Common myeloid progenitor, CD34-positive (primary cell): ENCODE measurements at places on chromosomes 5 and 9.
A peak's percentile ranks its signal among the peaks of the same experiment; 100 is the strongest.

- no peak for DNase-seq
Measured at GRCh38 chr9:78074385-78075291, 43.0 kb upstream of the GNAQ start.

GRCh38 chr5:174307656-174308271, 262.3 kb downstream of the NSG2 start:
- no peak for DNase-seq

- DNase-seq: no peak
Measured at GRCh38 chr9:113290052-113290607, 13.0 kb downstream of the RNF183 start.

GRCh38 chr5:151708126-151708525, 21.4 kb upstream of the SPARC start:
- DNase-seq: no peak

DNA sequence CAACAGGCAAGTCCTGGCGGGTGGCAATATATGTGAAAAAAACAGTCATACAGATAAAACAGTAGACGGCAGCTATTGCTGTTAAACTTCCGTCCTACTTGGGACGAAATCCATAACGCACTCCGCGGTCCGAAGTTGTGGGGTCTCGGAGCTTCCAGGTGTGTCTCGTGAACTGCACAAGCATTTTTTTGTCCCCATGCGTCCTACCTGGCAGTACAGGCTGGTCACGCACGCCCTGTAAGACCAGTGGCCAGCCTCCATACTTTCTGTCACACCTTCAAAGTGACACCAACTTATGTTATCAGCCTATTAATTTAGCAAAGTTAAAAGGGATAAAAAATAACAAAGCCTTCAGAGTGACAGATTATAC, 51.3 kb downstream of the TGFBI start:
- no peak for DNase-seq

DNA sequence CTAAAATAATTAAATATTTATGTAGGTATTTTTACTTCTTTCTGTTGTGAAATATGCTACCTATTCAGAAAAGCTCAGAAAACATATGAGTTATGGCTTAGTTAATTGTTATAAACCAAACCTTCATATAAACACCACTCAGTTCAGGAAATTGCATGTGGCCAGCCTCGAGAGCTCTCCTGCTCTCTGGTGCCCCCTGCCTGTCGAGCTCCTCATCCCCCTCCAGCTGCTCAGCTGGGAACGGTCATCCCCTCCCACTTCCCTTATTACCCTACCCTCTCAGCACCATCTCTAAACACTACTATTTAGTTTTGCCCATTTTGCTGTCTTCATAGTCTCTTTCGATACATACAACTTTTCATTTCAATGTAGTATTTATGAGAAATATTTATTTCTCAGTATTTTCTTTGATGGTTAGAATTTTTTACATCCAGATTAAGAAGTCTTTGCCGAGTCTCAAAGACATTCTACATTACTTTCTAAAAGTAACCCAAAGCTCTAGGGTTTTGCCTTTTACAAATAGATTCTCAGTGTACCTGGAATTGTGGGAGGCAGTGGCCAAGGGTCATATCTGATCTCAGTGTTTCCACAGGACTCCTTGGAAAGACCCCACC, 51.2 kb upstream of the SEMA4D start:
- peak; percentile 83 for DNase-seq

DNA sequence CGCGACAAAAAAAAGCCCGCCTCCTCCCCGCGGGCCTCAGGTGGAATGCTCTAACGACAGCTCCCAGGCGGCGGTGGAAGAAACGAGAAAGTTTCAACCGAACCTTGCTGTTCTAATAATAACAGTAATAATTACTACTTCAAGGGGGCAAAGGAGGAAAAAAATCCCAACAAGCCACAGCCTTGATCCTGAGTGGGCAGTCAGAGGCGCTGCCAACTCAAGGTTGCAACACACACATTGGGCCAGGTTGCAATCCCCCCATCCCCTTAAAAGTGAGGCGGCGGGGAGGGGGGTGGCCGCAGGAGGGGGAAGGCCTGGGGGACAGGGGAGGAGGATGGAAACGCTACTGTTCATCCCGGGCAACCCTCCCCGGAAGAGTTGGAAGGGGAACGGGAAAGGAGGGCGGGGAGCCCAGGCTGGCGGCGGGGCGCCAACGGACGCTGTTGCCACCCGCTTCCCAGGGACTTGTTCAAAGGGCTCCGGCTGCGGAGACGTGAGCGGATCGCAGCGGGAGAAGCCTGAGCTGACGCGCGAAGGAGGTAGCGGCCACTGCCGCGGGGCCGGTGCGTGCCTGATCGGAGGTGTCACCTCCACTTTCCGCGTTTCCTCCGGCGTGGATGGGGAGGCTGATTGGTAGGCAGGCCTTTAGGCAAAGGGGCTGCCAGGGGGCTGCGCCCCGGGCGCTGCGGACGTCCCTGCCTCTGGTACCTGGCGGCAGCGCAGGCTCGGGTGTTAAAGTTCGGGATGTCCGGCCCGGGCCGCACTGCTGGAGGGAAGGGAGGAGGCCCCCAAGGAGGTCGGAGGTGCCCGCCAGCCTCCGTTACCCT, 647 bp downstream of the SMARCA2 start:
- peak; percentile 50 for DNase-seq

DNA sequence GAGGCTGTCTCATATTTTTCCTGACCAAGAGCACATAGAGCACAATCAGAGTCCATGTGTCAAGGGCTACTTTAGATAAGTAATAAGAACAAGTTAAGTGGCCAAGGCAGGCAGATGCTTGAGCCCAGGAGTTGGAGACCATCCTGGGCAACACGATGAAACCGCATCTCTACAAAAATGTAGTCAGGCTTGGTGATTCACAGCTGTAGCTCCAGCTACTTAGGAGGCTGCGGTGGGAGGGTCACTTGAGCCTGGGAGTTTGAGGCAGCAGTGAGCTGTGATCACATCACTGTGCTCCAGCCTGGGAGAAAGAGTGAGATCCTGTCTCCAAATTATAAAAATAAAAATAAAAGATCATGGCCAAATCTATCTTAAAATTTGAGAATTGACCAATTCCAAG, 767.9 kb upstream of the CTNND2 start:
- DNase-seq: no peak

- DNase-seq: peak; percentile 31
Measured at GRCh38 chr9:68740561-68740960, 35.5 kb downstream of the PIP5K1B start.

DNA sequence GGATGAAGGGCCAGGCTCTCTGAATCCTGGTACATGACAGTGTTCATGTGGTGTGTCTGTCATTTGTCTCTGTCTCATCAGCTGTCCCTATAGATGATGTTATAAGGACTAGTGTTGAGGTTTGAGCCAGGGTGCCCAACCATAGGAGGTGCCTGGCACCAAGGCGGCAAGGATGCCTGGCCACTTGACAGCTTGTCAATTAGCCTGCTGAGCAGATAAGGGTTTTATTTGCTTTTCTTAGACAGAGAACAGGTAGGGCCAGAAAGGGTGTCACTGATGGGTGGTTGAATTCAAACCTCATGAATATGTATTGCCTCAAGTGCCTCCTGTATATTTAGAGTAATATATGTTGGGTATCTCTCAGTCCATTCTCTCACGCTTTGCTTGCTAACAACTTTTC, 30.1 kb upstream of the AUH start:
- no peak for DNase-seq

GRCh38 chr9:94096819-94097577, 12.7 kb downstream of the PTPDC1 start:
- DNase-seq: no peak

DNA sequence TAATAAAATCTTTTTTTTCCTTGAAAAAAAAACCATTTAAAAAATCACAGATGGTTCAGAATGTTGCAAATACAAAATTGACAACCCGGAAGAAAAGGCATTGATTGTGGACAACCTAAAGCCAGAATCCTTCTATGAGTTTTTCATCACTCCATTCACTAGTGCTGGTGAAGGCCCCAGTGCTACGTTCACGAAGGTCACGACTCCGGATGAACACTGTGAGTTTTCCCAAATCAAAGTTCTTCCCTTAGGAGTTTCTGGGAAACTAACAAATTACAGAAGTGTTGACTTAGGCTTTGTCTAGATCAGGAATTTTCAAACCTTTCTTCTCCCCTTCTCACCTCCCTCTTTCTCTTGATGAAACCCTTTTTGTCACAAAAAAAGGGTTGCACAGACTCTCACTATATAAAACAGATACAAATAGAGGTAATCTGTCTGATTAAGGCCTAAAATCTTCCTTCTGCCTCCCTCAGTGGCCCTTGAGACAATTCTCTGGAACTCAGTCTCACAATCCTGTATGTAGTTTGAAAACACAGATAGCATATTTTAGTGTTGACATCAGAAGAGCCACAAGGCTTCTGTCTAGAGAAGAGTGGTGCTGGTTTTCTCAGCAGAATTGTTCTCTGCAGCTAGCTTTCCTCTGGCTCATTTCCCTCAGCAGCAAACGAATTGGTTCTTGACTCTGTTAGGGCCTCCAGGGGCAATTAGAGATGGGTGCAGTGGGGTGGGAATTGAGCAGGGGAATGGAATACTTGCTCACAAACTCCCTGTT, 79.5 kb downstream of the OSMR start:
- DNase-seq: no peak

GRCh38 chr9:117104206-117104605, 310.7 kb downstream of the ASTN2 start:
- no peak for DNase-seq

GRCh38 chr5:50965654-50966375, 299.4 kb downstream of the PARP8 start:
- DNase-seq: no peak

- no peak for DNase-seq
Measured at GRCh38 chr5:101206534-101206933, 303.5 kb upstream of the ST8SIA4 start.

DNA sequence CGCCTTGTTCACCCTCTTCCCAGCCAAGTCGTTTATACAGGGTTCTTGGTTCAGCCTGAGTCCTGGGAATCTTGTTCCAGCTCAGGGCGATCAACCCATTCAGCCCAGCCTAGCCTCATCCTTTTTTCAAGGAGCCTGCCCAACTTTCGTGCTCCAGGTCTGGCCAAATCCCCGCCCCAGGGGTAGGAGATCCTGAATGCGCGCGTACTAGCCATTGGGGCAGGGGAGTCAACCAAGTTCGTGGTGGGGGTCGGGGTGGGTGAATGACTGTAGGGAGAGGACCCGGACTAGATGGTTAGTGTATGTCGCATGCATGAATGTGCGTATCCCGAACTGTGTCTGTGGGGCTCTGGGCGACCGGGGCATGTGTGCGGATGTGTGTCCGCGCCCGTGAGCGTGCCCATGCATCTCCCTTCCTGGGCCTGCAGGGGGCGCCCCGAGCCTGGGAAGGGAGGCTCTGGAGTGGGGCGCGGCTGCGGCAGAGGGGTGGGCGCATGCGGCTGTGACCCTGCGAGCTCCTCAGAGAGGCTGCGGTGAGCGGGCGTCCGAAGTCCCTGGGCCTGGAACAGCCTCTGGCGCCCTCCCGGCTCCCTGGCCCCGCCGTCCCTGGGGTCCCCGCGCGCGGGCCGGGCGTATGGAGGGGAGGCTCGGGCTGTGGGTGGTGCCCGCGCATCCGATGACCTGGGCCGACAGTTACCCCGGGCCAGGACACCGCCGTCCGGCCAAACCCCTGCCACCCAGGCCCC, 8.7 kb downstream of the CCL21 start:
- DNase-seq: peak; percentile 62

- no peak for DNase-seq
Measured at GRCh38 chr5:116484645-116485044, 90.0 kb downstream of the SEMA6A start.

DNA sequence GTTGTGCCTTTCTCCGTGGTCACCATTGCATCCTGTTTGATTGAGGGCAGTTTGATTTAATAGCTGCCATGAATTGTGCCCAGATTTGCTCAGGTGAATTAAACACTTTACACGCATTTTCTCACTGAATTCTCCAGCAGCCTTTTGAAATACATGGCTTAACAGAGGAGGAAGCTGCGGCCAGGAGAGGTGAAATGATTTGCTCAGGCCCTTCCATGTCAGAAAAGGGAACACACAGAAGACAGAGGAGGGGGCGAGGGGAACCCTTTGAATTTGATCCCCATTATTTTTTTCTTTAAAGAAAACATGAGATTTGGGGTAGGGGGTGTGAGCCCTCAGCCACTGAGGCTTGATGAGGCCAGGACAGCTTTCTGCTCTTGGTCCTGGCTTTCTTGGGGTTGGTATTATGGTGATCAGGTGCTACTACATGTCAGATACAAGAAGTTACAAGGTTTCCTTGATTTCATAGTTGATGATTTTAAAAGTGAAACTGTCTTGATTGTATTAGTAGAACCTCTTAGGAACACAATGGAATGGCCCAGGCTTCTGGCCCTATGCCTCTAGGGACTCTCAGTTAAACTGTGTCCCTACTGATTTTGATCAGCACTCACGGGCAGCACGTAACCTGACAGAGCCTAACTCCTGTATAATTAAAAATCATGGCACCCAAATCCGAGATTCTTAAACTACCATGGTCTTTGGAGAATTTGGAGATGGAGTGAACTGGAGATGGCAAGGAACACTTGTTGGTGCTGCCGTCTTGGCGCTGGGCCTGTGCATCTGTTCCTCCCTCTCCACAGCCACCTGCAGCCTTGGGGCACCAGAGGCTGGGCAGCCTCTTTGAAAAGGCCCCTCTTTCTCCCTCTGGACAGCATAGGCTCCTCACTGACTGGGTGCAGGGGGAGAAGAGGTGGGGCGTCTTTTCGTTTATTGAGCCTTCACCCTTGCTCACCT, 107.9 kb downstream of the TRIO start:
- DNase-seq: peak; percentile 78

DNA sequence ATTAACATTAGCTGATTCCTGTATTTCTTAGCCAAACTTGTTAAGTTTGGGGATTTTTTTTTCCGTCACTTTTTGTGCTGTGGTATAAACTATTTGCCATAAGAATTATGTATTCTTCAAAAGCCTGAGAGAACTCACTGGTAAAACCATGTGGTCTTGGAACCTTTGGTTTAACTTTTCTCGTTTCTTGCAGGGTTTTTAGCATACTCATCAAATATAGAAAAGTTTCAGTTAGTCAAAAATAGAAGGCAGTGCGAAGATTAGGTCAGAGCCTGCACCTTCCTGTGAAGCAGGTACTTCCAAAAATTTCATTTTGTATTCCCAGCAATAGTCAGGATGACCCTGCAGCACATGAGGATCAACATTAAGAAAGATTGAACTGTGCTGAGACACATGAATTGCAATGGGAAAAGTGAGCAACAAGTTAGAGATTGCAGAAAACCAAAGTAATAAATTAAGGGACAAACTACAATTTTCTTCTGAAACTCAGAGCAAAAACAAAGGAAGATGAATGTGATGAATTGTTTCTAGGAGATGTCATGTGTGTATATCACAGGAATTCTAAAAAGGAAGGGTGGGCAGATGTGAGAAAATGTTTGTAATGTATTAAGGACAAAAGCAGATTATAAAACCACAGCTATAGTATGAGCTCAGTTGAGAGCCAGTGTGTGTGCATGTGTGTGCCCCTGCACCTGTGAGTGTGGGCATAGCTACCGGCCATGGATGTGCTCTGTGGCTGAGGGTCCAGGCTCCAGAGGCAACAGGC, 102.2 kb downstream of the ANGPTL2 start:
- no peak for DNase-seq

GRCh38 chr5:66440202-66440680, 156.0 kb upstream of the MAST4 start:
- DNase-seq: no peak
